Activated T-helper 17 cell treated with anti-CD3 and anti-CD28 coated beads, Interleukin-2, amount 50 U/mL, for 72 hours (primary cell): ENCODE measurements at places on chromosomes 12 and 14. TPM values are rescaled to one million over a fixed set of nuclear protein-coding genes. Genes with fewer than 3 reads are reported as not detected.
A peak's percentile ranks its signal among the peaks of the same experiment; 100 is the strongest.

The AICDA gene
- not detected for total RNA-seq

The KRT3 gene
- not detected for total RNA-seq

The LARP4 gene
- total RNA-seq = 80.7 TPM

The GLIPR1L1 gene
- not detected for total RNA-seq

The ARHGDIB gene
- 691 TPM for total RNA-seq

The PLEKHD1 gene
- total RNA-seq = 0.11 TPM

The TSPAN19 gene
- not detected for total RNA-seq

The KLRC4 gene
- total RNA-seq = not detected

The SLC10A1 gene
- total RNA-seq = not detected

The LRR1 gene
- total RNA-seq = 29.6 TPM

The GCN1 gene
- 94.4 TPM for total RNA-seq

GRCh38 chr12:10867381-10867780, 16.7 kb downstream of the PRH1 start:
- ATAC-seq = no peak

DNA sequence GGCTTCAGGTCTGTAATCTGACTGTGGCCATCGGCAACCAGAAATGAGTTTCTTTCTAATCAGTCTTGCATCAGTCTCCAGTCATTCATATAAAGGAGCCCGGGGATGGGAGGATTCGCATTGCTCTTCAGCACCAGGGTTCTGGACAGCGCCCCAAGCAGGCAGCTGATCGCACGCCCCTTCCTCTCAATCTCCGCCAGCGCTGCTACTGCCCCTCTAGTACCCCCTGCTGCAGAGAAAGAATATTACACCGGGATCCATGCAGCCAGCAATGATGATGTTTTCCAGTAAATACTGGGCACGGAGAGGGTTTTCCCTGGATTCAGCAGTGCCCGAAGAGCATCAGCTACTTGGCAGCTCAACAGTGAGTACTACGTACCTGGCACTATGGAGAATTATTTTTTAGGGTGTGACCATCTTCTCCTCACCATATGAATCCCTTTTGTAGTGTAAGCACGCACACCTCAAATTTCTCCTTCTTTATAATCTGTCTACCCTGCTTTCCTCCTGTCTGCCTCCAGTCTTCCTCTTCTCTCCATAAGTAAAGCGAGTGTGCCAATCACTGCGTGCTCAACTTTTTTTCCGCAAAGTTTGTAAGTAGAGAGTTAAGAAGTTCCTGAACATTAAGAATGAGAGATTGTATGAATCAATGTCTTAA, at the start of gene TPH2:
Gene TPH2, plus strand, starts transcription at position 118 of the 658 bp plus-strand sequence. Its CDS starts 142 bp downstream, at position 260.
- ATAC-seq = no peak

GRCh38 chr12:3473844-3474243, 17.2 kb upstream of the PRMT8 start:
- no peak for ATAC-seq

DNA sequence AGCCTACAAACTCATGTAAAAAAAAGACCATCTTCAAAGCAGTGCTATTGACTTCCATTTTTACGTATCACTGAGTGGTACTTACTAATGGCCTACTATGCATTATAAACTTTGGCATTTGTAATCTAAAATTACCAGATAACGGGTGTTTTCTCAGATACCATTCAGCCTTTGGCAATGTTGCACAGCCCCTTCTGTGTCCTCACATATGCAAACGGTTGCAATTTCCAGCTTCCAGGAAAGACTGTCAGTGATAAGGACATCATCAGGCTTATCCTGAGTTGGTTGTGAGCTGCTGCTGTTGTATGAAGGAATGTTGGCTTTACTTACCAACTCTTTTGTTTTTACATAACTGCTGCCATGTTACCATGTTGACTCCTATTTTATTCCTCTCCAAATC, 1.6 kb upstream of the SLC6A13 start:
- ATAC-seq = no peak

- no peak for ATAC-seq
Measured at GRCh38 chr14:89370381-89370780, 46.7 kb downstream of the FOXN3 start.

GRCh38 chr12:57611827-57612710, 834 bp downstream of the ARHGEF25 start:
- no peak for ATAC-seq

DNA sequence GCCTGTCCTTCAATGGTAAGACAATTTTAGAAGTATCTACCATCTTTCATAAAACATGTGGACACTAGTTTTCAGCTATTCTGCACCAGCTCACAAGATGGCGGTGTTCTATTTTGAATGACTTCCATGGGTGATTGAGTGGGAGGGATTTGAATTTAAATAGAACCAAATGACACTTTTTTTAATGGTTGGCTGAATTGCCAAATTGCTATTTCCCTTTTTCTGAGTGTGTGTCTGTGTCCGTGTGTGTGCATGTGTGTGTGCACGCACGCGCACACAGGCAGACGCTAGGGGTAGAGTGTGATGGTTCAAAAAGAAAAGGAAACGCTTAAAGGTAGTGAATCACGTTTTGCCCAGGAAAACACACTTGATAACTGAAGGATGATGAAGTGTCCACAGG, 362.6 kb downstream of the DAD1 start:
- peak; percentile 48 for ATAC-seq

- ATAC-seq = no peak
Measured at GRCh38 chr12:13594731-13595514, 386.5 kb downstream of the GRIN2B start.

GRCh38 chr12:21294176-21294575, 40.5 kb downstream of the SLCO1A2 start:
- no peak for ATAC-seq

GRCh38 chr14:36270191-36270590, 50.2 kb downstream of the MBIP start:
- ATAC-seq = no peak

GRCh38 chr14:69291891-69292561, 32.1 kb downstream of the GALNT16 start:
- no peak for ATAC-seq
